Stimulated activated CD4-positive, alpha-beta T cell treated with anti-CD3 and anti-CD28 coated beads, Interleukin-15, amount 100 ng/mL, for 1 hour (primary cell): ENCODE measurements at places on chromosomes 1 and 21.

DNA sequence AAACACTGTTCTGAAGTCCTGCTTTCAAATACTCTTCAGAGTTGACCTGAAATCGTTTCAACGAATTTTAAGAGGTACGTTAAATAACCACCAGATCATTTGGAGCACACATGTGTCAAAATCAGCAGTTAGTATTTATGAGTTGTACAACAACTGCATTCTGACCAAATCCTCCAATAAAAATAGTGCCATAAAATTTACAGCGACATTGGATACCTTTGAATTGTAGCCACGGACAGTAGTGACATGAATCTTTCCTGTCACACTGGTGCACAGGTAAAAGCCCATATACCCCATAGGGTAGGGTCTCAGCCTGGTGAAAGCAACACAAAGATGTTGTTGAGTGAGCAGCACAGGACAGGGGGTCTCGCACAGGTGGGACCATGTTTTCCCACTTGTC, 121.5 kb downstream of the CLIC6 start:
- no peak for DNase-seq

DNA sequence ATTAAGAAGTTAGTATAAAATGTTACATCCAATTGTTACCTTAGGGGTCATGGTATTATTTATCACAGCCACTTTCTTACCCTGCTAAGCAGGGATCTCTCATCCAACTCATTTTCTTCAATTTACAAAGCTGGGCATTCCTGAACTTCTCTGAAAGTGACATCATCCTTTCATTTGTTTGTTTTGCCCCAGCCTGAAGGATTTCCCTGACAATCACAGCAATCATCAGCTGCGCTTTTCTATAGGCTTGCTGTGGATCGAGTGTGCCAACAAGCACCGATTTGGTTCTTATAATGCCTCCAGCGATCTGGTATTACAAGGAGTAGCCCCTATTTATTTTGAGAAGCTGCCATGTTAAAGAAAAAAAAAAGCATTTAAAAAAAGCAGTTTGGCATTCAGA, 240.2 kb downstream of the USH2A start:
- no peak for DNase-seq

DNA sequence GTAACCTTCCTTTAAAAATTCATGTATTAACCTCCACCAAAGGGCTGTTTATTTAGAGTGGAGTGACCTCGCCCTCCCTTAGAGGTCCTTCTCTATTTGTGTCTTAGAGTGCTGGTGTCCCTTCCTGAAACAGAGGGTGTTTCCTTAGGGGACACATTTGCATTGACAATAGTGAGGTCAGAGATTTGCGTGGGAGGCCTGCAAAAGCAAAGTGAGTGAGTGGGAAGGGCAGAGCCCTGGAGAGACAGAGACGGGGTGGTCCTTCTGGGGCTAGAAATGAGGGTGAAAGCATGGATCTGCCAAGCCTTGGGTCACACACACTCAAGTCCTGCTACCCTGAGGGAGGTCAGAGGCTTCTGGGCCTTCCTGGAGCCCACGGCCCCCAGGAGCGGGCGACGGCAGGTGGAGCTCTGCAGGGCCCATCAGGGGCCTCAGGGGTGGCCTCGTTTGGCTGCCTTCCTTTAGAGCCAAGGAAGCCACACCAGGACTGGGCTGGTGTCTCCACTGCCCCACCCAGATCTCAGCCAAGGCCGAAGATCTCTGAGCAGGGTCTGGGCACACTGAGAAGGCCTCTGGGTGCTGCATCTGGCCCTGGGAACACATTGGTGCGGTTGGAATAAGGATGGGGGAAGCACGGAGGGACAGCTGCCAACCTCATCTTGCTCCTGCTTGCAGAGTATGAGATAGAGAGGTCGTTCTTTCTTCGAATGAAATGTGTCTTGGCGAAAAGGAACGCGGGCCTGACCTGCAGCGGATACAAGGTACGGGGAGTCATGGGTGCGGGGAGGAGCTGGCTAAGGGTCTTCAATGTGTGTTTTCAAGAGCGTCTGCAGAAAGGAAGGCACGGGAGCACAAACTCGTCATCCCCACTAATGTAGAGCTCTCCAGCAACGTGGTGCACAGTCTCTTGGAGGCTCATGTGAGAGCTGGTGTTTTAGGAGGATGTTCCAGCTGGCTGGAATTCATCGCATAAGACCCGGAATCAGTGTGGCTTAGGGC, 23.8 kb downstream of the SIM2 start:
- no peak for DNase-seq

GRCh38 chr1:243508303-243508713, 252.5 kb downstream of the SDCCAG8 start:
- DNase-seq, result no peak

- no peak for DNase-seq
Measured at GRCh38 chr1:2166254-2166653, 28.3 kb downstream of the FAAP20 start.

- no peak for DNase-seq
Measured at GRCh38 chr1:23102289-23102688, 66.4 kb downstream of the LUZP1 start.

GRCh38 chr21:43703035-43703880, 15.7 kb upstream of the PDXK start:
- DNase-seq, result no peak

DNA sequence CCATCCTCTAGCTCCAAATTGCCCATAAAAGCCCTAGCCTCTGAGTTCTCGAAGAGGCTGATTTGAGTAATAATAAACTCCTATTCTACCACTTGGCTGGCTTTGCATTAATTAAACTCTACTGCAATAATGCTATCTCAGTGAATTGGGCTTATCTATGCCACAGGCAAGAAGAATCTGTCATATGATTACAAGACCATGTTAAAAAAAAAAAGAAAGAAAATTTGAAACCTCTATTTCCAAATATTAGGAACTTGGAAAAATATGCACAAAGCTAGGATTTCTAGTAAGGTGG, 27.6 kb upstream of the SGIP1 start:
- no peak for DNase-seq

GRCh38 chr21:31137960-31138359, 99.7 kb upstream of the KRTAP19-8 start:
- DNase-seq, result no peak

DNA sequence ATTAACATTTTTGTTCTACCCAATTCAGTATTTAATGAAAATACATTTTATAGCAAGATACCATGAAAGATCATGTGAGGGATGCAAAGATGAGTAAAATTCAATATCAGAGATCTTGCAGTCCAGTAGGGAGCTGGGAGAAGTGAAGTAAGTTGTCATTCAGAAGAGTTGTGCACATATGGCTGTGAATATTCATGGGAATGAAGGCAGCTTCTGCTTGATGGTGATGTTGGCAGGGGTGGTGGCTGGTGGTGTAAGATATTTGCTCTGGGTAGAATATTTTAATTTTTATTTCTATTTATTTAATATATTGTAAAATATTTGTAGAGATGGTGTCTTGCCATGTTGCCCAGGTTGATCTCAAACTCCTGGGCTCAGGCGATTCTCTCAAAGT, 72.0 kb upstream of the GCLM start:
- no peak for DNase-seq

- DNase-seq, result no peak
Measured at GRCh38 chr21:29312981-29313380, 14.3 kb downstream of the BACH1 start.

GRCh38 chr1:77847621-77848080, 40.8 kb upstream of the NEXN start:
- DNase-seq, result no peak

- DNase-seq, result no peak
Measured at GRCh38 chr1:43951021-43951985, 4.6 kb downstream of the IPO13 start.

- no peak for DNase-seq
Measured at GRCh38 chr1:63955370-63956145, 181.7 kb downstream of the ROR1 start.

DNA sequence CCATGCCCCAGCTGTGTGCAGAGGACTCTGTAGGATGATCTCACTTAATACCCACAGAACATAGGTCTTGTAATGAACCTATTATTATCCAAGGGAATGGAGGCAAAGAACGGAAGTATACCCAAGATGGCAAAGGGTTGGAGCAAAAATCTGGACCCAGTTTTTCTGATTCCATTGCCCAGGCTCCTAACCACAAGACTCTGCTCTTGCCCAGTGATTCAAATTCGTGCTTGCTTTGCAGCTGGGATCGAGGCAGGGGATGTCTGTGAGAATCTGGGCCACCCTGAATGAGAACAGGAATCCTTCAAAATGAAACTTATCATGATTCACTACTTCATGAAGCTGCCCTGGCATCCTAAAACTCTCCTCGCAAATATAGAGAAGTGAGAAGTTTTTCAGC, 97.5 kb upstream of the KCNJ6 start:
- no peak for DNase-seq

DNA sequence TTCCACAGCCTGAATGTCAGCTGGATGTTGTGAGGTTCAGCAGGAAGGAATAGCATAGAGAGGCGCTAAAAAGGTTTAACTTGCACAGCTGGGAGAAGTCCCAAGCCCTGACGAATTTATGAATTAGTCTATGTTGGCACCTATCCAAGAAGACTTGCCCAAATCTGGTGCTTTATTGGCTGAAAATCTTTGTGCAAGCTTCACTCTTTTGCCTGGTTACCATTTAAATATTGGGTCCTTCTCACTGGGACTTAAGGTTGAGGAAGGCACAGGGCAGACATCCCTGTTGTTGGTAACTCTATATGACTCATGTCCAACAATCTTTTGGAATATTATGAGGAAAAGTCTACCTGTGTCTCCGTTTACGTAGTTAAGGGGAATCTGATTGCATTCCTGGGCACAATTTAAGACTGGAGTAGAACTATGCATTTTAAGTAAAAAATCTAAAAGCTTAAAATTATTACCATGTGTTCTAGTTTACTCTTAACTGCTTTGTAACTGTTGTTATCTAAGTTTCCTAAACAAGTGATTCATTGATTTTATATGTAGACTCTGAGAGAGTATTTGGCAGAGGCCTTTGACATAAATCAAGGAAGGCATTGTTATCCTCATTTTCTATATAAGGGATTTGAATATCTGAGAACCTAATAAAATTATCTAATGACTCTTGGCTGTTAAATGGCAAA, 181.7 kb upstream of the DPYD start:
- DNase-seq, result no peak

GRCh38 chr1:84350104-84350503, 48.2 kb upstream of the DNASE2B start:
- no peak for DNase-seq

DNA sequence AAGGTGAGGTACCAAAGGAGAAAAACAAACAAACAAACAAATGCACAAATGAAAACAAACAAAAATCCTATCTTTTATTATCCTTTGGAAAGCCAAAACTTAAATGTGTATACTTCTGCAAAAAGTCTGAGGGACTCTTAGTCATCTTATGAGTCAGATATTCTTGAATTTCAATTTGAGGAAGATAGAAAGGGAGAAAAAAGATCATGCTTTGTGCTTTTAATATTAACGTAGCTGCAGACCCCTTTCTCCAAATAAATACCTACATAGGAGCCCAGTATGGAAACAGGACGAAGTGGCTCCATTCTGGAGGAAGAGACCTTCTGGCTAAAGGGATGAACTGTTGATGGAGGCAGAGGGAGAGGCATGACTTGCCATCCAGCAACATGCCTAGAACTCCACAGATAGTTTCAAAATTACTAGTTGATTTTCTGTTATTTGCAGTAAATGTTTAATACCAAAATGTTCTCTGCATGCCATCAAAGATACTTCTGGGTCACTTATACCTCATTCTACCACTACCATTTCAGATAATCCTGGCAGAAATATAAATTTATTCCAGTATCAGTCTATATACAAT, 25.4 kb downstream of the NUP210L start:
- no peak for DNase-seq

- DNase-seq, result no peak
Measured at GRCh38 chr1:160781914-160782689, 13.9 kb upstream of the LY9 start.

GRCh38 chr1:219790834-219791615, 137.3 kb downstream of the SLC30A10 start:
- no peak for DNase-seq

GRCh38 chr21:41366522-41367151, 4.8 kb downstream of the MX2 start:
- DNase-seq, result no peak

DNA sequence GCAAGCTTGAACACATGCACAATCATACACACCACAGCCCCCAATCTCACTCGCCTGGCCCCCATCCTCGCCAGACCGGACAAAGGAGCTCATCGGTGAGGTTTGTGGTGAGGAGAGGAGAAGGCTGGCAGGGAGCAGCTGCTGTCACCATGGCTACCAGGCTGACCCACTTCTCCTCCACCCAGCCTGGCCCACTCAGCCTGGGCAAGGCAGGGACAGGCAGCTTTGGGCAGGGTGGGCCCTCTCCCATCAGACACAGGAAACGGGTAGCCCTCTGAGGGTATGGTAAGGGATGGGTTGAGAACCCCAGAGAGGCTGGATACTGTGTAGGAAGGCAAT, 15.9 kb downstream of the RIMS3 start:
- DNase-seq, result no peak

DNA sequence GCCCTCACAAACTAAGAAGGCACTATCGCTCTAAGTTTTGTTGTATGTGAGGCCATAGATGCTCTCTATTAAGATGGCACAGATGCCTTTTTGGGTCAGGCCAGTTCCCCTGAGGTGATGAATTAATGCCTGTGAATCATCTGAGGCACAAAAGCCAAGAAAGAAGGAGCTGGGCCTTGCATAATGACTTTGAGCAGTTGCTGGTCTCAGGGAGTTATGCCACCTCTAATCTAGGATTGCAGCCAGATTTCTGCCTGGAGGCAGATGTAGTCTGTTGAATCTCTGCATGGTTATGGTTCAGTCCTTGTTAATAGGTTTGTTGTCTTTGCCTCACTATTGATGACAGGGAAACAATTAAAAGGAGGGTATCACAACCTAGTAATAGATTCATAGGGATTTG, 168.1 kb upstream of the CHRM3 start:
- no peak for DNase-seq
